ENCODE measurements at places on chromosomes 6 and 20.

GRCh38 chr6:153140299-153140698 is 9.2 kb upstream of the RGS17 start:
- no peak for DNase-seq

GRCh38 chr20:38499366-38499765 is 26.7 kb downstream of the RALGAPB start:
- DNase-seq, result no peak

DNA sequence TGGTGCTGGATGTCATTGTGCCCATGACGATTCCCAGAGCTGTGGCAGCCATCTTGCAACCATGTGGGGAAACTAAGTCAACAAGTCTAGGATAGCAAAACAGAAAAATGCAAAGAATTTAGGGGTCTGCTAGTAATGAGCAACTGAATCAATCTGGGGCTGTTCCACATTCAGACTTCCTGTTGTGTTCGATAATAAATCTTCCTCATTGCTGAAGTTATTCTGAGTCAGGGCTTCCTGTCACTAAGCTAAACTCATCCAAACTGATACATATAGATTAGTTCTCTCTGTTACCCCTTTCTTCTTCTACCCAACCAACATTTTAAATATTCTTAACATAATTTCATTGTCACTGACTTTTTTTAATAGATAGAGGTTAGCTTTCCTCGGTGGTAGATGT is 205.9 kb downstream of the HACE1 start:
- DNase-seq, result no peak

DNA sequence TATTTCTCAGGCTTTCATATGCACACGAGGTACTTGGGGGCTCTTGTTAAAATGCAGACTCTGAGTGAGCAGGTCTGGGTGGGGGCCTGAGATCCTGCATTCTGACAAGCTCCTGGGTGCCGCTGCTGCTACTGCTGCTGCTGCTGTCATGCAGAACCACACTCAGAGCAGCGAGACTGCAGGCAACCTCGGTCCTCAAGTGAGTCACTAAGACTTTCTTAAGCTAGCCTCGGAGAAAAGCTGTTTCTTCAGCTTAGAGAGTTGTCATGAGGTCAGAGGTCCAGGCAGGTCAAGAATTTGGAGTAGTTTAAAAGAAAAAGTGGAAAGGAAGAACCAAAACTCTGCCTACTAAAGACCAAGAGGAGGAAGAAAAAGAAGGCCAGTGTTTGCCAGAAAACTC is 92.9 kb downstream of the SPTLC3 start:
- no peak for DNase-seq

DNA sequence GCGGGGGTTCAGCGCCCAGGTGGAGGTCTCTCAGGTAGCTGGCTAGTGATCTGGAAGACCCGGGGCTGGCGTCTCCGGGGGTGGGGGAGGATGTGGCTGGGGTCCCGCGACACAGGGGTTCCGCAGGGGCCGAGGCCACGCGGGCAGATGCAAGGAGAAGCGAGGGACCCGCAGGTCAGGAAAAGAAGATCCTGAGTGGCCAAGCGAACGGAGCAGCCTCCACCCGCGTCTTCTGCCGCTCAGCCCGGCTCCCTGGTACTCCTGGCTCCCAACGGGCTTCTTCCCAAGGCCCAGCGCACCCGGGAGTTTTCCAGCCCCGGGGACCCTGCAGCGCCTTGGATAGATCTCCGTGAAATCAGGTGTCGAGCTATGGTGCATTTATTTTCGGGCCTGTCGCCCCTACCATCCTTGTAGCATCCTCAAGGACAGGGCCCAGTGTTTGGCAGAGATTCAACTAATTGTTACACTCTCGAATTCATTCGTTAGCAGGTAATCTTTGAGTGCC is 682 bp upstream of the CHD6 start:
- DNase-seq, result no peak

- no peak for DNase-seq
Observed at GRCh38 chr6:32216998-32217397, 6.9 kb downstream of the NOTCH4 start.

- DNase-seq, result peak; percentile 46
Observed at GRCh38 chr6:37381579-37381978, 27.8 kb downstream of the RNF8 start.

GRCh38 chr6:139016337-139017213 is 12.0 kb upstream of the ABRACL start:
- DNase-seq, result no peak

DNA sequence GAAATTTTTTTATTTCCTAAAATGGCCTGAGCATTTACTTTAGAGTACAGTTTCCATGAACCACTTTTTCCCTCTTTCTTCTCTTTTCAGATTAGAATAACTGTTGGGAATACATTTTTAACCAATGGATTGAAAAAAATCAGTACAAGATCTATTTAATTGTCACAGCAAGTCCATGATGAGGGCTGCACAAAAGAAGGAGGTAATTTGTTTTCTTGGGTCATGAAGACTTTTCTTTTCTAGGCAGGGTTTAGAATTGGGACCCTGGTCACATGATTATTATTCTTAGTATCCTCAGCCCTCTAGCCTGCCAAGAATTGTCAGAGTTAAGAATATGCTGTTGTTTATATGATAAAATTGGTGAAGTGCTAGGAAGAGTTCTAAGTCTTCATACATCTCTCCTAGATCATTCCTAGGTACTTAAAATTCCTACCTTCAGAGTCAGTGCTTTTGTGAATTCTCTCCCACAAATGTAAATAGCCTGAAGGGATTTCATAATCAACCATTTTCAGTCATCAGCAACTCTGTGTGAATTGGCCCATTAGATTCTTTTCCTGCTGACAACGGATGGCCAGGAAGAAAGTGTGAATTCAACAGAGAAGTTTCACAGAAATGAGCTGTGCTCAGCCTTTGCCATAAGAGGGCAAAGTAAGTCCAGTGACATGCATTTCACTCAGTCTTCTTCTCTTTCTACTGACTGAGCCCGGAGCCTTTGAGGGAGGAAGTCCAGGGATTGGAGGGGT is 32.4 kb upstream of the TPBG start:
- DNase-seq, result no peak

- DNase-seq, result no peak
Observed at GRCh38 chr6:150072201-150072600, 3.3 kb upstream of the ULBP3 start.

GRCh38 chr6:4396044-4396443 is 260.7 kb upstream of the ECI2 start:
- no peak for DNase-seq

DNA sequence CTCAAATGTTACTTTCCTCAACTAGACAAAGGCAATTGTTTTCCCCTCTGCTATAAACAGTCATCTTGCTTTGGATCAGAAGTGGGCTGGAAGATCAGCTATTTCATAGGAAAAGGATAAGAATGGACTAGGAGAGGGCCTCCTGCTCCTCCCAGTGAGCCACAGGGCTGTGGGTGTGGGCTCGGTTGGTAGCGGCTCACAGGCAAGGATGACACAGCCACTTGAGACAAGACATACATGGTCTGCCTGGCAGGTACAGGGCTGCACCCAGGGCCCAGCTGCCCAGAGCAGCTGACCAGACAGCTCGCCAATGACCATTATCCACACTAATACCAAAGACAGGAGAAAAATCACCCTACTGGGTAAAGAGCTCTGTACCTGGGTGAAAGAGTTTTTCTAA is 9.0 kb upstream of the SLA2 start:
- no peak for DNase-seq

DNA sequence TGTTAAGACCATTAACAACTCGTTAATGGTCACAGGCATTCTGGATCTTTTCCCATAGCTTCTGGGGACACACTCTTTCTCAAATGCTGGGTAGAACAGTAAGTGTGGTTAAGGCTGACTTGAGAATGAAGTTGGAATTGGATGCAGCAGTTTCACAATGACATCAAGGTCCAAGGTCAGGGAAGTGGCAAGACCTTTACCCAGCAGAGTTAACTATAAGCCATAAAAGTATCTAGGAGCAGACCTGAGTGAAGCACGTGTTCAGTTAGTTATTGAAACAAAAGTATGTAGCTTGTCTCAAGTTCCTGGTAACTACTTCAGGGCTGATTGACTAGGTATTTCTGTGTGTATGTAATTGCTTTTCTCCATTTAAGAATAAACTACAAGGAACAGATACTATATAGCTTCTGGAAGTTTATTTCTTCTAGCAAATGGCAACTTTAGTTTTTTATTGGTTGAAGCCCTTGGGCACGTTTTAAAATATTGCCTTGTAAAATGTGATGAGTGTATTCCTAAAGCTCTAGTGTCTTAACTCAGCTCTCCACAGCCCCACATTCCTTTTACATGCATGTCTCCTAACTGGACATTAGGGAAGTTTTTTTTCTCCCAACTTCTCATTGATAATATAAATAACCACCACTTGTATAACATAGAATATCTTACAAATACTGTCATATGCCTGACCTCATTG is 479.0 kb upstream of the CITED2 start:
- DNase-seq, result no peak

- no peak for DNase-seq
Observed at GRCh38 chr6:72950114-72950860, 275.0 kb downstream of the KHDC1L start.

DNA sequence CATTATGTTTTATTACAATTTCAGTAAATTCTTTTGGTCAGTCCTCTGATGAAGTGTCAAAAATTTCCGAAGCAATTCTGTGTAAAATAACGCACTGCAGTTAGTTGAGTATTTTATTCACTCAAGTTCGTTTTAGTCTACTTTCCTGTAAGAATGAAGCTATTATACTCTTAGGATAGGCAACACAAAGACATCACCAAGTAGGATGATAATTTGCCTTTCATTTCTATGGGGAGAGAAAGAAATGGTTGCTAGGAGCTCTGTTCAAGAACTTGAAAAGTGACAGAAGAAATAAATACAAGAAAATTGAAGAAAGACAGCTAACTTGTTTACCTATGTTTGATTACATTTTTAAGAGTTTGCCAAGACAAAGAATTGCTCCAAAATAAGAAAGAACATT is 290.4 kb downstream of the EYS start:
- DNase-seq, result no peak

GRCh38 chr6:44446626-44447300 is 59.3 kb downstream of the CDC5L start:
- no peak for DNase-seq

DNA sequence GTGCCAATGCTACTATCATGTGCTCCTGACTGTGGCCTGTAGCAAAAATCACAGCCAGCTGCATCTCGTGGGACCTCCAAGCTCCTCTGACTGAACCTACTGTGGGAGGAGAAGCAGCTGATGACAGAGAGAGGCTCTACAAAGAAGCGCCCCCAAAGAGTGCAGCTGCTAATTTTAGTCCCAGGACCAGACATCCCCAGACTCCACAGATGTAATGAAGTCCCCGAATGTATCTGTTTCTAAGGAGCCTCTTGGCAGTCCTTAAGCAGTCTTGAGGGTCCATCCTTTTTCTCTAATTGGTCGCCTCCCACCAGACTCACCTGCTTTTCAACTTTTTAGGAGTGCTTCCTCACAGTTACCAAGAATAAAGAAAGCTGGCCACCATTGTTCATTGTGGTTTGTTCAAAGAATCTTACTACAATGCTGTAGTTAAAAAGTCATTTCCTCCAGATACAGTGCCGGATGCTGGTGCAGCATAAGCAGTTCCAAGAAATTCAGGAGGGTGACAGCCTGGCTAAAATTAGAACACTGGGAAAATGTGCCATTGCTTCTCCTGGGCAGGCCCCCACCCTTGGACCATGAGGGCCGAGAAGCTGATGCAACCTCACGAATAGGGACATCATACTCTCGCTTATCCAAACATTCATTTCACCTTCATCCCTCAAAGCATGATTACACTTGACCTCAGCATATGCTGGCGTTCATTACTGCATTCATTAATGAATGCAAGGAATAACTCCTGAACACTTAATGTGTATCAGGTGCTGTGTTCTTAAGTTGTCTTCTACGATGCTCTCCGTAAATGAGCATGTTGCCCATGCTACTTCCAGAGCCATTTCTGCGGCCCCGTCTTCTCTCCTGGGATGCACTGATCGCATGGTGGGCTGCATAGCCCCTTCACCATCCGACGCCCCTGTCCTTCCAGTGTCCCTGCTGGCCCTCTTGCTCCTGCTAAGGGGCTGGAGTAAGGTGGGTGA is 66.4 kb downstream of the LY86 start:
- no peak for DNase-seq

GRCh38 chr6:90413396-90413795 is 116.8 kb upstream of the BACH2 start:
- no peak for DNase-seq

GRCh38 chr6:134574491-134574890 is 256.6 kb upstream of the SGK1 start:
- no peak for DNase-seq

GRCh38 chr6:2114100-2114499 is 131.3 kb downstream of the GMDS start:
- no peak for DNase-seq

GRCh38 chr6:11724286-11724685 is 54.3 kb downstream of the ADTRP start:
- DNase-seq, result no peak

GRCh38 chr6:17331238-17331637 is 50.1 kb downstream of the RBM24 start:
- DNase-seq, result no peak

DNA sequence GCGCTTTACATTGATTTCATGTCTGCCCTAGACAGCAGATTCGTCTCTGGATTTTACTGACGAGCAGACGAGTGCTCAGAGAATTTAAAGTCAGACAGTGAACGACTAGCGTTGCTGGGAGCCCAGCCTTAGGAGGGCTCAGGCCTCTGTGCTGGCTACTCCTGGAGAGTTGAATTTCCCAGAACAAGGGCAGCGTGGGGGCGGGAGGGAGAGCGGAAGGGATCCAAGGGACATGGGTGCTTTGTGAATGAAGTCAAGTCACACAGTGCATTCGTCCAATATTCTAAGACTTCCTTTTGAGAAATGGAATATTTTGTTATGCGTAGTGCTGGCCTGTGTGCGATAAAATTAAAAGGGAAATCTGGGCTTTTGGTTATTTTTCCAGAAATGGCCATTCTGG is 126.5 kb downstream of the MYLK4 start:
- no peak for DNase-seq

DNA sequence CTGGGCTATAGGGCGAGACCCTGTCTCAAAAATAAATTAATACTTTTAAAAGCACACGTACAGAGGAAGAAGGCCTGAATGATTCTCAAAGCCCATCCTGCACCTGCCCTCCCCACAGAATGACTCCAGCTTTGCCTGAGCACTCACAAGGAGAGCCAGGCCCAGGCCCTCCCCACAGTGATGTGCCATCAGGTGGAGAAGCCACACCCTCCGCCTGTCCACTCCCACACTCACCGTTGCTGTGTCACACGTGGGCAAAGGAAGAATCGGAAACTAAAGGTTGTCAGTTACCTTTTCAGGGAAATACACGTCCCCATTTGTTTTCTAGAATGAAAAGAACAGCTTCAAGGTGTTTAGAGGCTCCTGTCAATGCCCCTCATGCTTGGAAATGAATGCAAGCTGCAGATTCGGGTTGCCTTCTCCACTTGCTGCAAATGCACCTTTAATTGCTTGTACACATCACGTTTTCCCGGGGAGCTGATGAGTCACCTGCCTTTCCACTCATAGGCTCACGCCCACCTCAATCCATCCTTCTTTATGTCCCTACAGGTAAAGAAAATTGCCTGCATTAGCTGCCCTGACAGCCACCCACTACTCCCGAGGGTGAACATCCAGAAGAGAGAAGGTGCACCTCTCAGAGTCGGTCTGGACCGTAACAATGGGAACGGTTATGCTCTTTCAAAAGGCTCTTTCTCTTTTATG is 45.5 kb upstream of the AFDN start:
- no peak for DNase-seq

Data from H1 (cell line).